ENCODE measurements at places on chromosomes 3 and 15. TPM values are rescaled to one million over a fixed set of nuclear protein-coding genes. Genes with fewer than 3 reads are reported as not detected.

- no peak for DNase-seq
These were observed 283.3 kb upstream of the RGMA start for GRCh38 chr15:93372208-93372864.

- no peak for DNase-seq
These were observed 472.7 kb upstream of the ARL6 start for GRCh38 chr3:97291901-97292300.

GRCh38 chr15:78565951-78566774, 843 bp downstream of the CHRNA5 start:
- peak; percentile 47 for DNase-seq

DNA sequence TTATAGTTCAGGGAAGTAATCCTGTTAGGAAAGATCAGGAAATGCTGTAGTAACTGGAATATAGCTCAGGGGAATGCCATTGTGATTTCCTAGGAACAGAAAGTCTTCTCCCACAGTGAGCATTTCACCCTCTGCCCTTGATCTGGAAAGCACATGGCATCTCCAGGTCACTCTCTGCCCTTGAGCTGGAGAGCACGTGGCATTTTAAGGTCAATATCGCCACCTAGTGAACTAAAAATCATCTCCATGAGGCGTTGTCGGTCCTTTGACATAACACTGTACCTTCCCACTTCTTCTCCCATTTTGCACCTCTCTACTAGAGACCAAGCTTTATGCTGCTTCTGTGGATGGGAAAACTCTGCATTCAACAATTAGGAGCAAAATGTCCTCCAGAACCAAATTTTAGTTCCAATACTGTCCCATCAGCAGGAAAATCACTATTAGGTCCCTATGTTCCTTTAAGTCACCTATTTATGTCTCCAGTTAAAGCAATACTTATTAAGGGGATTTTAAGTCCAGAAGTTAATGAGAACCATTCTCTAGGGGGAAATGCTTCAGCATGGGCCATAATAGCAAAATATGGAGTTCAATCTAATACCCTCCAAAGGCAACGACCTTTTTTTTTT, 54.7 kb upstream of the GK5 start:
- peak; percentile 81 for DNase-seq

- peak; percentile 56 for DNase-seq
These were observed 12.4 kb upstream of the RAB11A start for GRCh38 chr15:65856821-65857455.

- peak; percentile 25 for DNase-seq
These were observed 95.2 kb upstream of the UBE2E1 start for GRCh38 chr3:23710555-23710954.

GRCh38 chr3:132635052-132635451, 24.6 kb downstream of the ACAD11 start:
- DNase-seq = no peak

DNA sequence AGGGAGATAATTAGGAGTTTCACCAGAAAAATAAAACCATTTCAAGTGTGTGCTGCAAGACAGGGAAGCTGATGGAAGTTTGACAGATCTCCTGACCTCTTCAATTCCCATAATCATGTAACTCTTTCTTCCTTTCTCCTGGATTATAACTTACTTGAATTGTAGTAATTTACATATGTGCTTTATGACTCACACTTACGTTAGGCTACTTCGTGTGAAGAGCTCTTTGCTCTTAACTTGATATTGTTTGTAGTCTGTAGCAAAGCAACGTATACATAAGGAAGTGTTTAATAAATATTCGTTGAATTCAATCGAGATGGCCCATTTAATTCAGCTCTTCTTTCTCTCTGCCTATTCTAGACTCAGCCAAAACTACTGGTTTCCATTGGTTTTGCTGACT, 23.5 kb downstream of the ROBO2 start:
- DNase-seq = no peak

DNA sequence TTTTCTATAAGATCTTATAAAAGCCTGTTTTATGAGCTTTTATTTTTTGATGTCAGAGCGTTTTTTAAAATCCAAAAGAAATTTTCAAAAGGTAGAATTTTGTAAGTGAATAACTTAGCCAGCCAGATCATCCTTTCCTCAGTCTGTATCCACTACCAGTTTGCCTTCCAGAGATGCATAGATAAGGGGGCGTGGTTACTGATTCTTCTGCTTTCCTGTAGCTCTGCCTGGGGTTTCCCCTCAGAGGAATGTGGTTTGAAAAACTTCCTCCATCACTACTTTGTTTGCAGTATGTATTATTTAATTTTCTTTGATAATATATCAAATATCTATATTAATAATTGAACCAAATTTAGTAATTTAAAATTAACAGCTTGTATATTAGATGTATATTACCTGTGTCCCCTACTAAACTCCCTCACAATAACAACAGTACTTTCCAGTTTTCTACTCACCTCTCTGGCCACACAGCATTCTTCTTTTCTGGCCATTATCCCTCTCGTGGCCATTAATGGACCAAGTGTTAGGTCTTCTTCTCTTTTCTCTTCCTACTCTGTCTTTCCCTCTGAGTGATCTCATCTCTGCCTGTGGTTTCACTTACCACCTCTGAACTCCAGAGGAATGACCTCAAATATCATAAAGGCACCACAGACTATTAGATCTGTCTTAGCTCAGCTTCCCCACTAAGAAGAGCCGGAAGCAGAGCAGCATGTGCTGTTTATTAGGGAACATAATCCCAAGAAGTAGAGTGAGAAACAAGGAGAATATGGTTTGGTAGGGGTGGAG, 239.7 kb downstream of the UBE2E2 start:
- peak; percentile 54 for DNase-seq

Gene IGF2BP2
- 29.2 TPM for total RNA-seq

Gene TICRR
- total RNA-seq = 9.0 TPM

Gene SFMBT1
- total RNA-seq = 9.3 TPM

Gene ARL14
- total RNA-seq = not detected

Gene GHSR
- total RNA-seq = not detected

Gene CD200R1
- total RNA-seq = 0.48 TPM

Data from RPMI7951 (cell line).